SIG-M5 (cell line): ENCODE measurements at places on chromosomes 1 and 21.
A peak's percentile ranks its signal among the peaks of the same experiment; 100 is the strongest.

GRCh38 chr1:157277281-157277680, 139.1 kb upstream of the ETV3 start:
- no peak for DNase-seq

DNA sequence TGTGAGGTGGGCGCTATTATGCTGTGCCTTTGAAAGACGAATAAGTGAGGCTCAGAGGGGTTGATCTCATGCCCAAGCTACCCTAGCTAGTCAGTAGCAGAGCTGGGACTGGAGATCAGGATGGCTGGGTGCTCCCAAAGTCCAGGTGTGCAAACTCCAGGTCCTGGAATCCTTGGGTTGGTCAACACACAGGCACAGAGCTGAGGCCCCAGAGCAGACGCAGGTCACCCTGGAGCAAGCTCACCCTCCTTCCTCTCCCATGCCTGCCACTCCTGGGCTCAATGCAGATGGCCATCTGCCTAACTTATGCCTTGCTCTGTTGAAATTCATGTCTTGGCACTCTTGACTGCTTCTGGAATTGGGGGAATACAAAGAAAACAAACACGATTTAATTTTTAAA, 587.2 kb downstream of the PTPRU start:
- DNase-seq: no peak

DNA sequence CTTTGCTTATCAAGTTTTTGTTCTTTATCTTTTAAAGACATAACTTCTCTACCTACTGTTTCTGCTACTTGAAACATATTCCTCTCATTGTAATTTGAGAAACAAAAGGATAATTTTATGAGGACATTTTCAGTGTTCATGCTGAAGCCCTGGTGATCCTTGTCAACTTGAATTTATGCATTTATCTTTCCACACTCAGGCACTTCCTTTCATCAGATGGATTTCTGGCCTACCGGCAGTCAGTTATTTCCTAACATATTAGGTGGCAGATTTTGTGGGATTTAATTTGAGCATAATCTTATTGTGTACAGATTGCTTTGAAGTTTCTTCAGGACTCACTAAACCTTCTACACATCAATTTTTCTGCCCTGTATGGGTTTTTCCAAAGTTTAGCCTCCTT, 75.0 kb downstream of the RGL1 start:
- DNase-seq: no peak

DNA sequence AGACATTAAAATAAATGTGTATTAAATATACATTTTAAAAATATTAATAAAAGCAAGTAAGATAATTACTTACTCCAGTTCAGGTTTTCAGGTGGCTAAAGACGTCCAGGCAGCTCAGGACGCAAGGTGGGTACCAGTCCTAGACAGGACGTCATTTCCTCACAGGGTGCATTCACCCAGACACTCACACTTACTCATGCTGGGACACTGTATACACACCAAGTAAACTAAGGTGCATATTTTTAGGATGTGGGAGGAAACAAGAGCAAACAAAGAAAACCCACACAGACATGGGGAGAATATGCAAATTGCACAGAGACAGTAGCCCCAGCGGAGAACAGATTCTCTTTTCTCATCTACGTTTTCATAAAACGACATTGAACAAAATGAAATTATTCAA, 457.9 kb downstream of the BRINP3 start:
- no peak for DNase-seq

GRCh38 chr21:15732290-15732995, 2.7 kb downstream of the USP25 start:
- peak; percentile 76 for DNase-seq

DNA sequence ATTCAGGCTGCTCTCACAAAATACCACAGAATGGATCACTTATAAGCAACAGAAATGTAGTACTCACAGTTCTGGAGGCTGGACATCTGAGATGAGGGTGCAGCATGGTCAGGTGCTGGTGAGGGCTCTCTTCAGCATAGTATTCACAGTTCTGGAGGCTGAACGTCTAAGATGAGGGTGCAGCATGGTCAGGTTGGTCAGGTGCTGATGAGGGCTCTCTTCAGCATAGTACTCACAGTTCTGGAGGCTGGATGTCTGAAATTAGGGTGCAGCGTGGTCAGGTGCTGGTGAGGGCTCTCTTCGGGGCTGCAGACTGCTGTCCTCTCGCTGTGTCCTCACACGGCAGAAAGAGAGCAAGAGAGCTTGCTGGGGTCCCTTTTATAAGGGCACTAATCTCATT, 17.1 kb downstream of the PDZK1IP1 start:
- no peak for DNase-seq

DNA sequence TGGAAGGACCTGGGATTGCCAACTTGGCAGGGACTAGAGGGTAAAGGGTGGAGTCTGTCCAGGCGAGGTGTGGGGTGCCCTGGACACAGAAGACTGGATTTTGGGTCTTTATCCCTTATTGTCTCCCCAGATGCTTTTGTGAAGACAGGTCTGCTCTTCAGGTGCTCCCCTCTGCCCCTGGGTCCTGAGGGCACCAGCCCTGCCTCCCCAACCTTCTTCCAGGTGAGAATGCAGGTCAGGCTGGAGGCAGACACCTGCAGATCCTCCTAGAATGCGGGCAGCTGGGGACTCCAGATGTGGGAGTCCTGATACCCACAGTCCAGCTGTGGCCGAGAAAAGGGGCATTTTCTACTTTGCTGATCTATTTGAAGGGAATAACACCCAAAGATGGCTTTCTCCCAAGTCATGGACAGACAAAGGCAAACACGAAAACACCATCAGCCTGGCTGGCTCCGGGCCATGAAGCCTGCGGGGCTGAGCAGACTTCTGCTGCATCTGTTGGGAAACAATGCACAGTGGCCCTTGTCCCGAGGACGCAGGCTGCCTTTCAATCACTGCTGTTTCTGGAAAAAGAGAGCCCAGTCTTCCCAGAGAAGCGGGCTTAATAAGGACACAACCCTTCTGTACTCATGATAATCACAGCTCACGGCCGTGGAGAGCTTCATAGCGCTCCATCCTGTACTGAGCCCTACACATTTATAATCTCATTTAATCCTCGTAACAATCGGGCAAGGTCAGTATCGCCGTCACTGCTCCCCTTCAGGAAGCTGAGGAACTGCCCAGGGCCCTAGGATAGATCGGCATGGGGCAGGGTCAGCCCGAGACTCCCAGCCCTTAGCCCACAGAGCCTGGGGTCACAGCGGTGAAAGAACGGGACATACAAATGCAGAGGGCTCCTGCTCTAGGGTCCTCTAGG, 62.0 kb upstream of the ABCG1 start:
- no peak for DNase-seq

DNA sequence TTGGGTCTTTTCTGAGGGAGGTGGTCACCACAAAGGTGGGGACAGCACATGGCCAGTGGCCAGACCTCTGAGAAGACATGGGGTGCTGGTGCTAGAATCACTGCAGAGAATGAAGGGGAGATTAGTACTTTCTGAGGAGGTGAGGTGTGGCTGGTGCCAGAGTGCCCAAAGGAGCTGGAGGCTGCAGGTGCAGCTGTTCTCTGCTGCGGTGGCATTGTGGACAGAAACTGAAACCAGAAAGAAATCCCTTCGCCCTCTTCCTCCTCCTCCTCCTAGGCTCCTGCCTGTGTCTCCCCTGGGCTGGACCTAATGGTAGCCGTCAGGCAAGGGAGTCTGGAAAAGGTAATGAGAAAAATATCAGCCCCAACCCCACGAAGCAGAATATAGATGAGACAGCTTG, 261.7 kb downstream of the TM2D1 start:
- no peak for DNase-seq

DNA sequence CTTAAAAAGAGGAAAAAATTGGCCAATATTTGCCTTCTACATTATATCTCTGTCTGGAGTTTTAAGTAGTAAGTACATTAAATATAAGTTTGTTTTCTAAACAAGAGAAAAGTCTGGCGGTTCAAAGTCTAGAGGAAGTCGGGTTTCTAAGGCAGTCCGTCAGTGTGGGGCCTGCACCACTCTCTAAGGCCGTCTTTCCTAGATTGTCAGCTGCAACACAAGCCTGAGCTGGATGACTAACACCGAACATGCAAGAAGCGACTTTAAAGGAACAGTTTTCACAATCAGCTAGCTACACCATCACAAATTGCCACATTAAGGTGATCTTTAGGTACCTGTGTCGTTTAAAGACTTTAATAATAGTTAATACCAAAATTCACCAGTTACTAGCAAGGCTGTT, 19.6 kb downstream of the CCSAP start:
- DNase-seq: no peak

- no peak for DNase-seq
These were observed 126.9 kb downstream of the ESRRG start for GRCh38 chr1:216596281-216596862.

GRCh38 chr1:17377325-17377953, 5.4 kb downstream of the PADI6 start:
- no peak for DNase-seq

DNA sequence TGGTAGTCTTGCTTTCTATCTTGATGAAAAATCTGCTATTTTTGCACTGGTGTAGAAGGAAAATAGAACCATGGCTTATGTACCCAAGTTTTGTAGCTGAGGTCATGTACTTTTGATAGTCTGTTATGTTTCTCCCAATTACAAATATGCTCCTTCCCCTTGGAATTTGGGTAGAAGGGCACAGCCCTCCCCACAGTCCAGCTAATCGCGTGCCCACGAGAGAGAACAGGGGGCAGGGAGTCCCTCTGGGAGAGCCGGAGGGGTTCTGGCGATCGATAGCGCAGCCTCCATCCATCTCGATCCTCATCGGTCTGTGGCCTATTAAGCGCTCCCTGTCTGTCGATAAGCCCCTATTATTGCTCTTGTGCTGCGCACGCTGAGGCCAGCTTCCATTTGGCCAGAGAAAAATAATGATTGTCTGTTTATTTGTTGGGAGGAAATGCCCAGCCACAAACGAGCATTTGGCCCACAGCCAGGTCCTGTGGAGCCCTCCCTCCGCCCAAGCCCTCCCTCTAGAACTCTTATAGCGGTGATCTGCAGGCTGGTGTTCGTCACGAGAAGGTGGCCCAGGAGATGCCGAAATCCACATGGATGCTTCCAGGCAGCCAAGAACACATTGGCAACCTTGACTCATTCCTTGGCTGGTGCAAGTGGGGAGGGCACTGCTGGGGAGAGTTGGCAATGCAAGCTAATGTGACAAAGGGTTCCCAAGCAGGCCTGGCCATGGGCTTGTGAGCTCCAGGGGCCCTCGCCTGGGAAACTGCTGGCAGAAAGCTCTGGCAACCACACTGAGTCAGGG, 134.7 kb upstream of the TNR start:
- no peak for DNase-seq

- DNase-seq: no peak
These were observed 59.2 kb upstream of the EPS8L3 start for GRCh38 chr1:109822749-109823542.

DNA sequence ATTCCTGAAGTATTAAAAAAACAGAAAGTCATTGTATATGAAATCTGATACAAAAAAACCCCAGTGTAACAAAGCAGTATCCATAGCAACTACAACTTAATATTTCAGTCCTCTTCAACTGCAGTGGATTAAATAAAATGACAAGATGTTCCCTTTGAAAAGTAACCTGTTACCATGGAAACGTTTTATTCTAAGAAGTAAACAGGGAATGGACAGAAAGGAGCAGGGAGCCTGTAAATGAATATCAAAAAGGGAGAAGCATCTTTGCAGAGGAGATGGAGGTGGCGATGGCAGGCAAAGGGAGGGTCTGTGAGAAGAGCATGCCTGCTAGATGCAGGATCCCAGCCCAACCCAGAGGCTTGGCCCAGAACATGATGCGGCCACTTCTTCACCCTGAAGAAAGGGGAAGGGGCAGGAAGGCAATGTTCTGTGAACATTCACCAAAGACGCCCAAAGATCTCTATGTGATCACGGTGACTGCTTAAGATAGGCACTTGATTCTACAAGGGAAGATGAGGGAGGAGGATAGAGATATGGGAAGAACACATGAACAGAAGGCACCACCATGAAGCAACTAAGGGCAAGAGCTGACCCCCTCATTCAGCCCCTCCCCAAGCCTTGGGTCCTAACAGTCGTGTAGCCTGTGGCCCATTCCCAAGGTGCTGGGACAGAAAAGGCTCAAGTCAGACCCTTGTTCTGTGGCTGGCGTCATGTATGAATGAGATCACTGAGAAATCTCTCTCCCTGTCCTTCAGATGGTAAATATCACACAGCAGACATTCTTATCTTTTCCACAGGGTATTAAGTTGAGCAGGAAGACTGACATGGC, 200.0 kb downstream of the SLC45A1 start:
- DNase-seq: no peak
